ENCODE measurements at places on chromosomes 5 and 9.

DNA sequence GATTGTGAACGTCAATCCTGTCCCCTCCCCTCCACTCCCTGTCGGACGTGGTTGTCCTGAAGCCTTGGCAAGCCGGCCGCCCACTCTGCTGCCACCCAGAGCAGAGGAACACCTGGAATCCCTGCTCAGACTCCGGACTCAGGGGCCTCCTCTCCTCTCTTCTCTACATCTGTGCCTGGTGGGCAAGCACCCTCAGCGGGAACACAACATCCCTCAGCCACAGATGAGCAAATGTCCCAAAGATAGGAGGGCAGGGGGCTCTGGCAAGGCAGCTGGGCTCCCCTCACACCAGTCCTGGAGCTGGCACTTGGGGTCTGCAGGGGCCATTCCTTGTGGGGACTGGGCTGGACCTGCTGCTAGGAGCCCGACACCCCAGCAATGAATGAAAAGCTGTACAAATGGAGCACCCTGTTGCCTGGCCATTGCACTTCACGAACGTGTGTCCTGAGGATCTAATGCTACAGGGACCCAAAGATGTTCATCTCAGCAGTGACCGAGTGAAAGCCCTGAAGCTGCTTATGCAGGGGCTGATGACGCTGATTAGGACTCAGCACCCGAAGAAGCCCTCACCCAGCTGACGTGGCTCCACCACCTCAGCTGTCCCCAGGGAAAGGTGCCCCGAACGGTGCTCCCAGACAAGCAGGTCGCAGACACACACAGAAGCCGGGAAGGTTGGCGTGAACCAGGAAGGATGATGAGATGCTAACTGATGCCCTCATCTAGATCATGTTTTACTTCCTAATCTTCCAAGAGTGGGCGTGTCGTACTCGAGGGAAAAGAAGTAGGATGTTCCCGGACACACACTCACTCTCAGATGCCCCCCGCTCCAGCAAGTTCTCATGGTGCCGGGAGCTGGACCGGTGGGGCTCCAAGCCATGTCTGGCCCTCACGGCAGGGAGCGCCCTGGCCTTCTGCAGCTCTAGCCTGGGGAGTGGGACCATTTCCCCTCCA lies 177.0 kb upstream of the PPP1R26 start:
- DNase-seq = no peak

- no peak for DNase-seq
These were observed 95.3 kb upstream of the VLDLR start for GRCh38 chr9:2526071-2526828.

- no peak for DNase-seq
These were observed 64.8 kb downstream of the PLAC8L1 start for GRCh38 chr5:146040527-146040926.

DNA sequence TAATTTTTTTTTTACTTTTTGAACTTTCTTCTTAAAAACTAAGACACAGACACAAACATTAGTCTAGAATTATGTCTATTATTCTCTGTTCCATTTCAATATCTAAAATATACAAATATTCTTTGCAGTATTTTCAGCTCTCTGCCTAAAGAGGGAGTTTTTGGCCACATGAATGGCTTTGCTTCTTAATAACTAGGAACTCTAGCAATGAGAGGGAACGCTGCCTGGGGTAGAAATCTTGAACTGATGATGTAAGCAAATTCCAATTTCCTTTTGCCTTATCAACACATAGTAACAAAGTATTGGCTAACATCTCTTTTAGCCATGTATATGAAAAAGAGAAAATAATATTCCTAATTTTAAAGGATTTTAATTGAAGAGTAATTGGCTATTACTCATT lies 51.9 kb downstream of the SLC25A46 start:
- peak; percentile 37 for DNase-seq

DNA sequence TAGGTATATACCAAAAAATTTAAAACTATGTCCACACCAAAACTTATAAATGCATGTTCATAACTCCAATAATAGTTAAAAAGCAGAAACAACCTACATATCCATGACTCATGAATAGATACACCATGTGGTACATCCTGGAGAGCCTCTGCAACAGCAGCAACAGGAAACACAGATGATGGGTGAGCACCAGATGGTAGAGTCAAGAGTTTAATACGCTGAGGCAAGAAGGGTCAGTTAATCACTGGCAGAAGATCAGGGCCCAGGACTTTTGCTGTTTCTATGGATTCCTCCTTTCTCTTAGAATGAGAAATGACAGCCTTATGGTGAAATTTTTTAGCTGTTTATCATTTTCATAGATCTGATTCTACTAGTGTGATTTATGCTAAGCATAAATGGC lies 351.8 kb upstream of the ADAMTSL1 start:
- DNase-seq = no peak

Measured in kidney tubule cell (primary cell).